ENCODE measurements at places on chromosomes 4 and X.

DNA sequence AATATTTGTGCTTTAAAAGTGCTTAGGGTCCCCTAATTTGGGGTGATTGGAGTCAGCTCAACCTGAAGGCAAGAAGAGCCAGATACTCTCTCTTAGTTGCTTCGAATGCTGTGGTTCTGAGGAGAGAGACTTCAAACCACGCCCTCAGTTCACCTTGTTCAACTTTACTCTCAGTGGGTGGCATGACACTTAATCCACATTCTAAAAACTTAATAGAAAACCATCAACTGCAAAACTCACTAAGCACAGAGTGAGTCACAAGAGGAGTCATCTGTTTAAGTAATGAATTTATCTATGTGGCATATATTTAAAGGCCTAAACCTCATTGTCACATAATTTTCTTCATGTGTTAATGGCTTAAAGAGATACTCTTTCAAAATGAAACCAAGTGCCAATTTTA lies 99.5 kb upstream of the SLC4A4 start:
- no peak for DNase-seq

GRCh38 chr4:53476232-53477037 lies 99.0 kb downstream of the FIP1L1 start:
- no peak for DNase-seq

DNA sequence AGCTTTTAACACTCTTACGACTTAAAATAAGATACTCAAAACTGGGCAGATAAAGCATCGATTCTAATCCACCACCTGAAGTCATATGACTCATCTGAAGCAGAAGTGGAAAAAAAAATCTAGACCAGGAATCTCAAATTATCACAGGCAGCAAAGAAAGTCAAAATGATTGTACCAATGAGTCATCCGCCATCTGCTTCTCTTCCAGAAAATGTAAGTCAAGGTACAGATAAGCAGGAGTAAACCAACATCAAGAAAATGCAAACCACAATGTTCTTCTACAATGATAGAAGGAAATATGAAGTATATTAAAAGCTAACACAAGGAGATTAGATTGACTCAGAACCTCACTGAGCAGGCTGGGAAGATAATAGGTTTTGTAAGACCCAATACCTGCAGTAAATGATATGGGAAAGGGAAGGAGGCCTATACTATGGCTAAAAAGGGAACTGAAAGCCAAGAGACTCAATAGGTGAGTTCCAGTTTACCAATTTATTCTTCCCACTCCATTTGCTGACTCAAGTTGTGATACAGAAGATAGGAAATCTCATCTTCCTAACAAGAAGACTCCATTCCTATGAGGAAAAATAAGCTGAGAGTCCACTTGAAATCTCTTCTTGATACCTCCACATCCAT lies 88.4 kb upstream of the TET2 start:
- no peak for DNase-seq

DNA sequence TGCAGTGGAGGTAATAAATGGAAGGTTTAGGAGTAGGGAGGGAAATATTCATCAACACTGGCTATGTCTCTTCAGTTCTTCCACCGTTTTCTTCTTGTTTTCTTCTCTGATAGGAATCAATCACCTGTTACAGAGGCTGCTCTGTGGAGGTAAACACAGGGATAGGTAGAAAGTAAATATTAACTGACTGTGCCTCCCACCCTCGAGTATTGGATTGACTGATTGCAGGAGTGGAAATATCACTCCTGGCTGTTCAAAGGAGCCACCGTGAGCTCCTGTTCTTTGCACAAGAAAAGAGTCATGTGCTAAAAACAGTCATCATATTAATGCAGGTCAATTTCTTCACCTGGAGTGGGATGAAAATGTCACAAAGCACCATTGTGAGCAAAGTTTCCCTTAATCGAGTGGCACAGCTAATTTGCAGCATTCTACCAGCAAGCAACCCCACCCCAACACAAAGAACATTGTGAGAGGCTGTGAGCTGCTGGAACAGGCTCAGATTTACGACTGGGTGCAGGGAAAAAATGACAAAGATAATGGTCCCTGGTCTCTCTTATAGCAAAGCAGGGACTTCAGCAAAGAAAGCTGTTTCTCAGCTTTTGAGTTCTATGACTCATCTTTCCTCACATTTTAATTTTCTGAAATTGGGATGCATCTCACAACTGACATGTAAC lies 113.7 kb upstream of the TSPAN5 start:
- no peak for DNase-seq

DNA sequence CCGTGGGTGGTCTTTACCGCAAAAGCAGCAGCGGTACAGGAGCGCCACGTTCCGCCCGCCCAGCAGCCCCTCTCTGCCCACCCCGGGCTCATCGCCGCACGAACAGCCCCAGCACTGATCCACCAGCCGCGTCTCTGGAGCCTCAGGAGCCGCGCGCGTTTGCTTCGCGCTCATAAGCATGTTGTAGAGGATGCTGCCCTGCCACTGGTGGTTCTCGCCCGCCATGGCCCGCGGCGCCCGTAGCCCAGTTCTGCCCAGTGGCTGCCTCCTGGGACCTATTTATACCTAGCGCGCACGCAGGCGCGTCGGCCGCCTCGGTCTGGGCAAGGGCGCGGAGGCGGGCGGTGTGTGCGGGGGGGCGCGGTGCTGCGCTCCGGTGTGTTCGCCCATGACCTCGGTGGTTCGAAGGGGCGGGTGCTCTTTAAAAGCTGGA lies at the start of gene NR0B1:
Gene NR0B1, minus strand, starts transcription at position 252 of the 433 bp plus-strand sequence. Its CDS starts 27 bp downstream, at position 225.
- no peak for DNase-seq

- no peak for DNase-seq
Observed at GRCh38 chr4:2330091-2331042, 68.5 kb upstream of the MXD4 start.

DNA sequence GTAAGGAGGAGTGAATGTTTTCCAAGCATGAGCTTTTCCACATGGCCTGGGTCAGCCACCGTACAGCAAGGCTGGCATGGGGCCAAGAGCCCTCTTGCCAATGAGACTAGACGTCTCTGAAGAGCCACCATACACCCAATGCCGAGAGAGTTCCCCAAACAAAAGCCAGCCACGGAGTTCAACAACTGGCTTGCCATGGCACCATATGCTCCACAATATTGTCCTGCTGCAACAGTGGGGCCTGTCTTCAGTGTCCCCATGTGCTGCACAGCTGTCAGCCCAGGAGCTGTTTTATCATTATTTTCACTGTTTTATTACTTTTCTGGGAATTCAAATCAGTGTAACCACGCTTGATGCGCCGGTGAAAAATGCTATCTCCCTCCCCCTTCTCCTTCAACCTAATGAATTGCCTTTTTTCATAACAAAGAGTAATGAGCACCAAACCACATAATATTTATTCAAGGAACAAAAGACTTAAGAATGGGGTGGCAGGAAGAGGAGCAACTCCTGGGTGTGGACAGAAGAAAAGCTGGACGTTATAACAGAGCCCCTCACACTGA lies 18.4 kb downstream of the MAML3 start:
- DNase-seq: no peak

GRCh38 chr4:76011018-76011670 lies 3.8 kb upstream of the CXCL9 start:
- DNase-seq: no peak

DNA sequence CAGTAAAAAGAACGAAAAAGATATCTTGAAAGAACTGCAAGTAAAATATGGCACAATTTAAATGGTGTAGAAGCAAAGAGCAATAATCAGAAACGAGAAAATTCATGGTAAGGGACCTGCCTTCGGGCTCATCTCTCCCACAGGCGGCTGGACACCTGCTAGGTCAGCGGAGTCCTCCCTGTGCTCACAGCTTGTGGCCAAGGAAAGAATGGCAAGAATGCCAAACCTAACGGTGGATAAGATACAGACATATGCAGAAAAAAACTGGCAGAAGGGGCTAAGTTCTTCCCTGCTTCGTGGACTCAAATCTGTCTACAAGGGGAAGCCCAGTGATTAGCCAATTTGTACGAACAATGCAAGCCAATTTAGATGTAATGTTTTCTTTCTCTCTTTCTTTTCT lies 152.1 kb upstream of the VCX start:
- no peak for DNase-seq

DNA sequence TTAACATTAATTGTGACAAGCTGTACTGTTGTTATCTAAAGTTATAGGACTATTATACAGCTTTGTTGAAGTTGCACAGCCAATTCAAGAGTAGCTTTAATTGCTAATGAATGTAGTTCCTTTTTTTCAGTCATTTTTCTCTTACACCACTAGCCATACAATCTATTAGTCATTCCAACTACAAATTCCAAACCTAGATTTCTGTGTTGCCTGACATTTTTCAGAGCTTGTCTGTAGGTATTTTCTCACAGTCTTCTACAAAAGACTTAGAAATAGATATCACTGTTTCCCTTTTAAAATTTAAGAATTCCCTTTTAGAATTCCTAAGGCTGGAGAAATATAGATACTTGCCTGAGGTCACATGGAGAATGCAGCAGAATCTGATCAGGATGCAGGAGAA lies 307.0 kb upstream of the HS3ST1 start:
- no peak for DNase-seq

- no peak for DNase-seq
Observed at GRCh38 chr4:150794706-150795105, 212.8 kb downstream of the MAB21L2 start.

DNA sequence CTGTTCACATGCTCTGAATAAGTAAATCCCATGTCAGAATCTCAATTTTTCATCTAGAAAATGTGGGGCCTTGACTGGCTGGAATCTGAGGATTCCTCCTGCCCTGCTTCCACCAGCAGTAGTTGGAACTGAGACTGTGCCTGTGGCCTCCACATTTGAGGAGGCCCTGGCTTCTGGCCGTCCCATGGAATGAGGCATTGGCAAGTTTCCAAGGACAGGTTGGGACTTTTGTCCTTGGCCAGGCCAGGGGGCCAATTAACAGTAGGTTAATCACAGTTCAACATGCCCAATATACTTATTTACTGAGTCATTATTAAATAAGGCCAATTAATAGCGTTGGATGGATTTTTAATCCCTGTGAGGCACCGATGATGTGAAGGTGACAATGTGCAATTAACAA lies 50.2 kb upstream of the GABRE start:
- no peak for DNase-seq

GRCh38 chr4:25915353-25915705 lies 1.3 kb downstream of the SMIM20 start:
- DNase-seq: no peak

DNA sequence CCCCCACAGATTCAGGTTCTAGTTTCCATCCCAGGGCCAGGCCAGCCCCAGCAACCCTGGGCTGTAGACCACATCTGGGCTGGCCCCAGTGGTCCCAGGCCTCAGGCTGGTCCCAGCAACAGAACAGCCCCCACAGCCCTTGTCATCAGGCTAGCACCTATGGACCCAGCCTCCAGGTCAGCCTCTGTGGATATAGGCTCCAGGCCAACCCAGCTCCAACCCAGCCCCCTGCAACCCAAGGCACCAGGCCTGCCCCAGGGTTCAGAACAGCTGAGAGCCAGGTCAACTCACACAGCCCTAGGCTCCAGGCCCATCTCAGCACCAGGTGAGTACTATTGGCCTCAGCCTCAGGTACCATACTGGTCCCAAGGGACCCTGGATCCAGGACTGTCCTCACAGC lies 155.3 kb downstream of the PWWP3B start:
- no peak for DNase-seq

DNA sequence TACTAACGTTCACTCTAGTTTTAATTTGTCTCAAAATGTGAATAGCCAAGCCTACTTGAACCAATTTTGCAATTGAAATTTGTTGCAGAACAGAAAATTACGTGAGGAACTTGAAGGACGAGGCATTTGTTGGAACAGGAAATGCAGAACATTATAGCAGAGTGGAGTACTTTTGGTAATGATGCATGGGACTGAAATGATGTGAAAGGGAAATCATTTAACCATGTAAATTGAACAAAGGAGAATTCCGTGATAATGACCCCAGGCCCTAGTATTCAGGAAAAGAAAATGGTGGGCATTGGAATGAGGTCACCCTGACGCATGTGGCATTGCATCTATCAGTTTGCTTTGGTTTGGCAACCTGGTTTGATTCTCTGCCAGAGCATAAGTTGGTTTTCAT lies 44.9 kb upstream of the BEND4 start:
- DNase-seq: no peak

GRCh38 chr4:121814756-121815155 lies 8.9 kb downstream of the CCNA2 start:
- DNase-seq: no peak

DNA sequence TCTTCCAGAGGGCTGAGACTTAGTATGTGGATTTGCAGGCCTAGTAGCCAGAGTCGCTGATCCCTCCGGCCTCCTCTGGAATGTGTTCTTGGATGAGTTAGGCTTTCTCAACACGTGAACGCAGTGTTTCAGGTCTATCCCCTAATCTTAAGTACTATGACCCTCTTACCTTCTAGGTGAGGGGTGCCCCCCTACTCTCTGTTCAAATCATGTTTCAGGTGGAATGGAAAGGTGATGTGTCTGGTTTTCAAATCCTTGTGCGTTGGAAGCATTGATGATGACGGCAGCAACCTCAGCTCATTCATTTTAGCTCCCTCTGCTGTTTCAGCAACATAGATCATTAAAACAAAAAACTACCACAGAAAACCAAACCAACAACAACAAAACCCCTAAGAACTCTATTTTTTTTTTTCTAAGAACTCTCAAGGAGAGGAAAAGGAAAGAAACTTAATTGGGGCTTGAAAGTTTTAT lies 56.4 kb downstream of the RWDD4 start:
- no peak for DNase-seq

- DNase-seq: no peak
Observed at GRCh38 chr4:39609454-39609931, 29.2 kb downstream of the SMIM14 start.

DNA sequence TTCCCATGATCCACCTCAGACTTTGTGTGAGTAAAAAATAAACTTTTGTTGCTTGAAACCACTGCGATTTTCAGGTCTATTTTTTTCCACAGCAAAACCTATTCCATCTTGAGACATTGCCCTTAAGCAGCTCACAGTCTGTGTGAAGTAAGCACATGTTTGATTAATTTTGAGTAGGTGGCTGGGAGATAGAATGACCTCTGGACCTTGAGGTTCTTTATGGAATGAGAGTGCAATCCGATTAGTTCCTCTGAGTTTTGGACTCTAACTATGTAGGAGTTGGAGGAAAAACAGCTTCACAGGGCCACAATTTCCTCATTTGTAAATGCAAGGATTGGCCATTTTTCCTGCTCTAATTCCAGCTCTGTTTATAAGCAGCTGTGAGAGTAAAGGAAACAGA lies 234.1 kb upstream of the IGFBP7 start:
- no peak for DNase-seq

DNA sequence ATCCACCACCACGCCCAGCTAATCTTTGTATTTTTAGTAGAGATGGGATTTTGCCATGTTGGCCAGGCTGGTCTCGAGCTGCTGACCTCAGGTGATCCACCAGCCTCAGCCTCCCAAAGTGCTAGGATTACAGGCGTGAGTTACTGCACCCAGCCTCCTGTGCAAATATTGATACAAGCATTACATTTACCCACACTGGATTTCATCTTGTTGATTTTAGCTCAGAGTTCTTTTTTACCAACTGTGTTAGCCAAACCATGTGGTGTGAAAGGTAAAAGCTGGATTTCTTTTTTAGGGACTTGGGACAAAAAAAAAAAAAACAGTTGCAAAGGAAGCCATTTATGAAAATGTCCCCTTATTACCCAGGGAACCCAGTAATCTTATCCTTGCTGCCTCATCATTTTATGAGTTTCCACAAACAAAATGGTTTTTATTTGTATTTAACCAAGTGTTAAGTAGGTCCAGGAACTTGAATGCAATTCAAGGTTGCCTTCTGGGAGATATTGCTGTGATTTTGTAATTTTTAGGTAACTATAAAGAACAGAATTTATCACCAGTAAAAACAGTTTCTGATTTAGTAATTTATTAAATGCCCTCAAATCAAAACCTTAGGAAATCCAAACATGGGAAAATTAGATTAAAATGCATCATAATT lies 202.5 kb downstream of the PALLD start:
- no peak for DNase-seq

Measured in CD8-positive, alpha-beta T cell (primary cell).